ENCODE measurements at places on chromosomes 1 and 21. TPM values are rescaled to one million over a fixed set of nuclear protein-coding genes. Genes with fewer than 3 reads are reported as not detected.
A peak's percentile ranks its signal among the peaks of the same experiment; 100 is the strongest.

DNA sequence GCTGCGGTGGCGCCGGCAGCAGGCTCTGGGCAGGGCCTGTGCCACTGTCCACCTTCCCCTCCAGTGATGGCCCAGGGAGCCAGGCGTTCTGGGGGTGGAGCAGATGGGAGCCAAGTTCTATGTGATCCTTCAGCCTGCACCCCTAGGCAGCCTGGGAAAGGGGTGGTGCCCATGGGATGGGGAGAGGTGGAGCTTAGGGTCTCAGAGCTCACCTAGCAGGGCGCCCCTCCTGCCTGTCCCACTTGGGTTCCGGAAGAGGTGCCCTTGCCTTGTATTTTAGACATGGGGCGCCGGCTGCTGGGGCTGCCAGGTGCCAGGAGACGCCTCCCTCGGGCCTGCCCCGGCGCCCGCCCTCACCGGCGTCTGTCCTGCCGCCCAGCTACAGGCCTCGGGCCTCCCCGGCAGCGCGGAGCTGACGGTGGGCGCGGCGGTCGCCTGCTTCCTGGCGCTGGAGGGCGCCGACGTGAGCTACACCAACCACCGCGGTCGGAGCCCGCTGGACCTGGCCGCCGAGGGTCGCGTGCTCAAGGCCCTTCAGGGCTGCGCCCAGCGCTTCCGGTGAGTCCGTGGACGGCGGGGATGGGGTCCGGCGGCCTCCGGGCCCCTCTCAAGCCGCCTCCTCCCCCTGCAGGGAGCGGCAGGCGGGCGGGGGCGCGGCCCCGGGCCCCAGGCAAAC is 3.1 kb upstream of the MMP23B start:
- DNase-seq, result no peak

- DNase-seq, result no peak
Observed at GRCh38 chr1:61332796-61333195, 250.4 kb downstream of the NFIA start.

DNA sequence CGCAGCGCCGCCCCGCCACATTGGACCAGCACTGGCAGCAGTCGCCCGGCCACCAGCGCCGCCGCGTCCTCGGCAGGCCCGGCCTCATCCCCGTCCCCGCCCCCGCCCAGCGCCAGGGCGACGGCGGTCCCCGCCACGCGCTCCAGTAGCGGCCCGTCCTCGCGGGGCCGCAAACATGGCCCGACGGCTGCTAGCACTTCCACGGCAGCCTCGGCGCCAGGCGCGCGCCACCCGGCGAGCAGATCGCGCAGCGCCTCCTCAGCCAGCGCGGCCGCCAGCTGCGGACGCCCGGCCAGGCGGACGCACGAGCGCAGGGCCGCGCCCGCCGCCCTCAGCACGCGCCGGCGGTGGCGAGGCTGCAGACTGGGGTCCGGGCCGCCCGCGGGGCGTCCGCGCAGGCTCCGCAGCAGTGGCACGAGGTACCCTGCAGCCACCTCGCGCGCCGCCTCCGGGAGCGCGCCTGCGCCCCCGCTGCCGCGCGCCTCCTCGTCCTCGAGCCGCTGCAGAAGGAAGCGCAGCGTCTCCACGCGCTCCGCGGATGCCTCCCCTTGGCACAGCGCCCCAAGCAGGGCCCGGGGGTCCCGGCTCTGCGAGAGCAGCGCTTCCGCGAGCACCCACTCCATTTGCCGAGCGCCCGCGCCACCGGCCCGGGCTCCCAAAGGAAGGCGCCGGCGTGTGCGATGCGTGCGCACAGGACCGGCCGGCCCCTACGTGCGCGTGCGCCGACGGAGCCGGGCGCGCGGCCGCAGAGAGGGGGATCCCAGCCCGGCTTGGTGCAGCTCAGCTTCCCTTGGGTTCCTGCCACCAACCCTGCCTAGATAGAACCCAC is at the start of gene TARBP1:
Gene TARBP1 (minus strand): TSS at position 699 of the 829 bp plus-strand sequence. CDS start 76 bp downstream, at position 623.
- peak; percentile 56 for DNase-seq

DNA sequence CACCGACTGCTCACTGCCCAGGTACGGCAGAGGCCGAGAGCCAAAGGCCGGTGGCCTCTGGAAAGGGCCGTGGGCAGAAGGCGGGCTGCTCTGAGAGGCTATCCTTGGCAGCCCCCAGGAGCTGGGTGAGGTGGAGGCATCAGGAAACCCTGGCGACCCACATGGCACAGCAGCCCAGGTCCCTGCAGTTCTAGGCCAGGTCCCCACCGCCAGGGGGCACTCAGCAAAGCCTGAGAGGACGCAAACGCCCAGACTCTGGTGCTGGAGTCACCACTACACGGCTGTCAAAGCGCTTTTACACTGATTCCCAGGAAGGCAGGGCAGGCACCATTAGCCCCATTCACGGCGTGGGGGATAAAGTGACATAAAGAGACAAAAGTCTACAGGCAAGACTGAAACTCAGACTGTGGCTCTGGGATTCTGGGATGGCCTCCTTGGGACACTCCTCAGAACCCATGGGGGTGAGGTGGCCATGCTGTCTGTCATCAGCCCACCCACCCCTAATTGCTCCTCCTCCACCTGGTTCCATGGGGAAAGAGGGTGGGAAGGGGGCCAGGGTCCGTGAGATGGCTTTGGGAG is 4.9 kb downstream of the PLEKHG5 start:
- peak; percentile 83 for DNase-seq

DNA sequence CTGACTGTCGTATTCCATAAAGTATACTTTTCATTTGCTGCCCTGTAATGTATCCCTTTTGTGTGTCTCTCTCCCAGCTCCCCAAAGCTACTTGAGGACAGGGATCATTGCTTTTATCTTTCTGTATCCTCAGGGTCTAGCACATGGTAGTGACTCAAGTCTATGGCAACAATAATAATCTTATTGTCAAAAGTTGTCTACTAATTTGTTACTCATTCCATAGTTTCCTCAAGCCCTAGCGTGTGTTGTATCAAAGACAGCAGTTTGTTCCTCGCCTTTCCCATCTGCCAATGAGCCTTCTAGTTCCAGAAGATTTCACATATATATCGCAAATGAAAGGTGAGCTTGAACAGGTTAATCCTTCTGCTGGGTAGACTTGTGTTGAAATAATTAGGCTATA is 9.8 kb upstream of the SLC30A1 start:
- no peak for DNase-seq

DNA sequence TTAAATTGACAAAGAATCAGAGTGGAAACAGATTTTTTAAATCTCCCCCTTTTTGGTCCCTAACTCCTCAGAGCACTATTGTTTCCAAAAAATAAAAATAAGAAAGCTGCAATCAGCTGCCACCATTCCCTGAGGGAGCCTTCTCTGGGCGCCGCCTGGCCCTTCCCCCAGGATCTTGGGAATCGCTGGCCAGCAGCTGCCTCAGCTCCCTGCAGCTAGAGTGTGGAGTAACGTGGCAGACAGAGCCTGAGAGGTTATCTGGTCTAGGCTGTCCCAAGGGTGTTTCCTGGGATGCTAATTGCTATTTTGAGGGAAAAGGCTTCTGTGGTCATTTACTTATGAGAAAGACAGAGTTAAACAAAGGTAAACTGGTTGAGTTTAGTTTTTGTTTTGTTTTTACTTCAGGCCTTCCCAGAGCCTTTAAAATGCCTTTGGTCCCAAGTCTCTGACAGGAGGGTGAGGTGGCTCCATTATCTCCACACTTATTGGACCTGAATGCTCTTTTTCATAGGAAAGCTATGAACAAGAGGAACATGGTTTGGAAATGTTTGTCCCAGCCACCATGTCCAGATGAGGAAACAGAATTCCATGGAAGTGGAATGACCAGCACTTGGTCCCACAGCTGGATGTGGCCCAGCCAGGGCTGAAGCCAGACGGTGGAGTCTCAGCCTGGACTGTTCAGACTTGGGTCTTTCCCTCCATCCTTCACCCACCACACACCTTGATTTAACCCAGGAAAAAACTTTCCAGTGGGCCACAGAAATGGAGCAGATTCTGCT is 14.1 kb upstream of the KIAA1614 start:
- DNase-seq, result no peak

DNA sequence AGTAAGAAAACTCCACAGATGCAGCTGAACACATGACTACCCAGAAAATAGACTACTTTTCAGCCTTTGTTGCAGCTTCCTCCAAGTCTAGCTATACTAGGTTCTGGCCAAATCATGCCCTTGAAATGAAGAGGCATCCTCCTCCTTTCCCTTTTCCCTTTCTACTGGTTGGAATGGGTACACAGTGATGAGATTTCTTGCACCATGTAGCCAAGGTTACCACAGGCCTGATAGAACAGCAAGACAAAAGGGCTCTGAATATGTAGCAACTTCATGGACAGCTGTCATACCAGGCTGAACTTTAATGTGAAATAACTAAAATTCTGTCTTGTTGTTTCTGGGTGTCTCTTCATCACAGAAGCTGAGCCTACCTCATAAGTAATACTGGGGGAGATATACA is 146.5 kb downstream of the PDE4B start:
- no peak for DNase-seq

DNA sequence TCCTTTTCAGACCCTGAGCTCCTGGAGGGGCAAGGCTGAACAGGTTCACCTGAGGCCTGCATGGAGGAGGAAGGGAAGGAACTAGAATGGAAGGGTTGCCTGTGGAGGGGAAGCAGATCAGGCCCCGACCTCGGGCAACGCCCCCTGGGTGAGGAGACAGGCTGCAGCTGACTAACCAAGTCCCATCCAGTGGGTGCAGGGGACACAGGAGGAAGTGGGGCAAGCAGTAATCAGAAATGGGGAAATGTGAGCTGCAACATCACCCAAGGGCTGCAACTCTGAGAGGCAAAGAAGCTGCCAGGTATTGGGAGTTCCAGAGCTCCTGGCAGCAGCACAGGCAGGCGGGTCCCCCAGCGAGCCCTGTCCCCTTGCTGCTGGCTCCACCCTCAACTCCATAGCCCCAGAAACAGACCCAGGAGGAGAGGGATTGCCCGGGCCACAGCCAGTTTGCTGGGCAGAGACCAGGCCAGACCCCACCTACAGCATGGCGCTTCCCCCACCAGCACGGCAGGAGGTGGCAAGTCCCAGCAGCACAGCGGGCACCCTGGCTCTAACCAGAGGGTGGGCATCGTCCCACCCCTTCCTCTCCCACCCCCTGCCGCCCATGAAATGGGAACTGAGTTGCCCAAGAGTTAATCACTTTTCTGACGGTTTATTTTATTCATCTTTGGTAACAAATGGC is 38.5 kb downstream of the MRPL37 start:
- no peak for DNase-seq

DNA sequence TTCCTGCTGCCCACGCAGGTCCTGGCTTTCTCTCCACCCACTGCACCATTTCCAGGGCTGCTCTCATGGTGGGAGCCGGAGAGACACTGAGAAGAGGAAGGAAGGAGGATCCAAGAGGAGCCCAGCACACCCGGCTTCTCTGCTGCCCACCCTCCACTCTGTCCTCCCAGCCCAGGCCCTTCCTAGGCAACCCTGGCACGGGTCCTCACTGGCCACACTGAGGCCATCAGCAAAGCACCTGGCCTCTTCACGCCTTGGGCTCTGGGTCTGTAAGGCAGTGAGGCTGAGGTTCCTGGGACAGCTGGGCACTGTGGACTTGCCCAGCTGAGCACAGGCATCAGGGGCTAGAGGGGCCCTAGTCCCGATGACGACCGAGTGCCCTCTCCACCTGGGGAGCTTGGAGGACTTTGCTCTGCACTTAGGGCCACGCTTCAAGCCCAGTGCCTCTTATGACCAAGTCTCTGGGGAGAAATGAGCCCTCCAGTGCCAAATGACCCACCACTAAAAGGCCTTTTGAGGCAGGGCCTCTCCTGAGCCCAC is 43.1 kb downstream of the PDE9A start:
- DNase-seq, result no peak

DNA sequence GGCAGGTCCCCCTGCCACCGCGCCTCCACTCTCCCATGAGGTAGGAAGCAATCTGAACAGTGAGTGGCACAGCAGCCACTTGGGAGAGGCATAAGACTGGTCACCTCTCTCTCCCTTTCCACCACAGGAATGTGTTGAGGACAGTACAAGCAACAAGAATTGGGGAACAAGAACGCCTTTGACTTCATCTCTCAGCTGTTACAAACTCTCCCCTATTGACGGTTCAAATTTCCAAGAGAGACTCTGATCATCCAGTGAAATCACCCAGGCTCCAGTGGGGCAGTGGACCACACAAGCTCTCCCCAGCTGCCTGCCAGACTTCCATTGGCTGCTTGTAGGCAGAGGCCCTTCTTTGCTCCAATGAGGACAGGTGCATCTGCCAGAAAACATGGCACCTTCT is 249.9 kb upstream of the JUN start:
- DNase-seq, result no peak

DNA sequence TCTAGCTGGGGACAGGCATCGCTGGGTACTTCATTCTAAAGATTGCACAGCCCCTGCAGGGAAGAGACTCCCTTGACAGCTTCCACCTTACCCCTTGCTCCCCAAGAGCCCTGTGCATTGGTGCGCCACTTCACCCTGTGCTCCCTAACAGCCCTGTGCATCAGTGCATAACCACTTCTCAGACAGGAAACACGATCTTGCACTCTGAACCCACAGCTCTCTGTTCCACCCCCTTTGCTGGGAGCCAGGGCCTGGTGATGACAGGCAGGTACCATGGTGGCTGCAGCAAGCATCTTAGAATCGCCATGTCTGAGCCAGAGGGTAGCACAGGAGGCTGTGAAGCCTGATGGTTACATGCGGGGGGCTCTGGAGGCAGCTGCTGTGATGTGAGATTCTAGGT is 5.0 kb downstream of the ALPL start:
- DNase-seq, result no peak

GRCh38 chr1:205018381-205018780 is 24.6 kb upstream of the CNTN2 start:
- DNase-seq, result no peak

GRCh38 chr1:17309426-17310067 is 1.6 kb downstream of the PADI4 start:
- DNase-seq, result no peak

GRCh38 chr1:48773133-48773532 is 3.6 kb downstream of the BEND5 start:
- DNase-seq, result no peak

DNA sequence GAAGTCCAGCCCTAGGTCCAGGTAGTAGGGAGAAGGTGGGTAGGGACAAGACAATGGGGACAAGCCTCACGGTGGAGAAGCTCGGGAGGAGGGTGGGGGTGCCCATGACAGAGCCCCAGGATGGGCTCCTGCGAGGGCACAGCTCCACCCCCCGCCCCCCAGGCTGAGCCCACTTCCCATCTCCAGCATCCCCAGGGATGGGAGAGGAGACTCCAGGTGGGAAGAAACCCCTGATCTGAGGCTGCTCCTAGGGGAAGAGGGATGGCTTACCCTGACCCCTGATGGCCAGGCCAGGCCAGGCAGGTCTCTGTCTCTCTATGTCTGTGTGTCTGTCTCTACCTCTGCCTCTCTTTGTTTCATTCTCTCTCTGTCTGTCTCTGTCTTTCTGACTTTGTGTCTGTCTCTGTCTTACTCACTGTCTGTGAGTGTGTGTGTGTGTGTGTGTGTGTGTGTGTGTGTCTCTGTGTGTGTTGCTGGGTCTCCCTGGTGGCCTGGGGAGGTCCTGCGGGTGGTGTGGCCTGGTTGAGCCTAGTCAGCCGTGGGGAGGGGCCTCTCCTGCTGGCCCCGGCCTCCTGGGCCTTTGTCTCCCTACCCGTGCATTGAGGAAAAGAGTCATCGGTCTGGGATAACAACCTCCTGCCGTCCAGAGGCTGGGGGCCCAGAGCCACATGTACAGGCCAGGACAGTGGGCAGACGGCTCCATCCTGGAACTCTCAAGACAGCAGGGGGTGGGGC is 45.7 kb downstream of the WNT9A start:
- DNase-seq, result no peak

DNA sequence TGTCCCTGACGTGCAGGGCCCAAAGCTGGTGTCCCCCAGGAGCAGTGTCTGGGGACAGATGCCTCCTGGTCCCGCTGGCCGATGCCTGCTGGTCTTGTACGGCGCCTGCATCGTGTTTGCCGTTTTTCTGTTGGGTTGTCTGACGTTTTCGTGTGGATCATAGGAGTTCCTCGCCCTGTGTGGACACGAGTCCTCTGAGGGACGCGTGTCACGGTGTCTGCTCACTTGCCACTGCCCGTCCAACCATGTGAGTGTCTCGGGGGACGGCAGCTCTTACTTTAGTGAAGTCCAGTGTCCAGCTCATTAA is 7.4 kb downstream of the MIB2 start:
- DNase-seq, result no peak

The TESK2 gene
- polyA plus RNA-seq, result 8.1 TPM

Measured in renal cortex interstitium (tissue), 15 donors.